ENCODE measurements at places on chromosomes 4 and X.

DNA sequence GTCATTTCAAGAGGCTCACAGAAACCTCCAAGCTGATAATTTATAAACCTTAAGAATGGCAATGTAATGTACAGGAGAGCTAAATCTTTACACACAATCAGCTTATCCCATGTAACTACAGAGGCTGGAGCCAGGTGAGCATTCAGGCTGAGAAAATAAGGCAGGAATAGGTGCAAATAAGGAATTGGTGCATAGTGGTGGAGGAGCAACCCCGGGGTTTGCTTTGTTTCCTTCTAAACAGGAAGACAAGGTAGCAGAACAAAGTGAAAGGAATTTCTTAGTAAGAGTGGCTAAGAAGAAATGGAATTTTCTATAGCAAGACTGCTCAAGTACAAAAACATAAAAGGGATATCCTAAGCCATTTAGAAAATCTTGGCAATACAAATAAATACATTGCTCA lies 82.4 kb downstream of the NR3C2 start:
- no peak for DNase-seq

GRCh38 chr4:170599894-170600293 lies 510.1 kb upstream of the AADAT start:
- no peak for DNase-seq

- no peak for DNase-seq
These were observed 2.5 kb downstream of the ADAMTS3 start for GRCh38 chr4:72566464-72566972.

- DNase-seq = no peak
These were observed 44.2 kb downstream of the JADE1 start for GRCh38 chr4:128853741-128854140.

GRCh38 chr4:99144587-99144986 lies 490 bp upstream of the ADH4 start:
- DNase-seq = no peak

DNA sequence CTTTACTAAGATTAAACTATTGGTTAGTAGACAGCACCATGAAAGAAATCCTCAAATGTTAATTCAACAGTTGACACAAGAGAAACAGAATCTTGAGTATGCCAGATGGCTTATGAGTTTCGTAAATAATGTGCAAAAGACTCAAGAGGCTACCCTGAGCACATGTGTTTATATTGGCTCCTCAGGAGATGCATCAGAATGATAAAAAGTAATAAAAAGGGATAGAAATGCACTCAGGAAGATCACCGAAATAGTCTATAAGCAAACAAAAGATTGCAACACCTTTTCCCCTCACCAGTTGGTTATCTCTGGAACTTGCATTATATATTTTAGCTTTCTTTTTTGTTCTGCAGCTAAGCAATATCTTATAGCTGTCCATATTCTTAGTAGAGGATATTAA lies 84.4 kb downstream of the SCFD2 start:
- DNase-seq = no peak

DNA sequence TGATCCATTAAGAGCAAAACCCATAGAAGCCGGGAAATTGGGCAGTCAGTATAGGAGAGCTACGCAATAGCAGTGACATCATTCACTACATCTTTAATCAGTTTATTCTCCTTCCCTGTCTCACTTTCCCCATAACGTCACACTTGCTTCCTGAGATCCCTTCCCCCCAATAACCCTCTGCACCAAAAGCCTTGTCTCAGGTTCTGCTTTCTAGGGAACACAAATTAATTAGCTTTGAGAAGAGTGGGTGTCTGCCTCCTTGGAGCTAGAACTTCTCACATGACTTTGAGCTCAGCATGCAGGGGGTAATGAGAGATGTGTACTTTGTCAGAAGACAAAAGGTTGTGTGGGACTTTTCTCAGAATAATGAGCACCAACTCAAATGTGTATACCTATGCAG lies 128.3 kb upstream of the MAOA start:
- no peak for DNase-seq

DNA sequence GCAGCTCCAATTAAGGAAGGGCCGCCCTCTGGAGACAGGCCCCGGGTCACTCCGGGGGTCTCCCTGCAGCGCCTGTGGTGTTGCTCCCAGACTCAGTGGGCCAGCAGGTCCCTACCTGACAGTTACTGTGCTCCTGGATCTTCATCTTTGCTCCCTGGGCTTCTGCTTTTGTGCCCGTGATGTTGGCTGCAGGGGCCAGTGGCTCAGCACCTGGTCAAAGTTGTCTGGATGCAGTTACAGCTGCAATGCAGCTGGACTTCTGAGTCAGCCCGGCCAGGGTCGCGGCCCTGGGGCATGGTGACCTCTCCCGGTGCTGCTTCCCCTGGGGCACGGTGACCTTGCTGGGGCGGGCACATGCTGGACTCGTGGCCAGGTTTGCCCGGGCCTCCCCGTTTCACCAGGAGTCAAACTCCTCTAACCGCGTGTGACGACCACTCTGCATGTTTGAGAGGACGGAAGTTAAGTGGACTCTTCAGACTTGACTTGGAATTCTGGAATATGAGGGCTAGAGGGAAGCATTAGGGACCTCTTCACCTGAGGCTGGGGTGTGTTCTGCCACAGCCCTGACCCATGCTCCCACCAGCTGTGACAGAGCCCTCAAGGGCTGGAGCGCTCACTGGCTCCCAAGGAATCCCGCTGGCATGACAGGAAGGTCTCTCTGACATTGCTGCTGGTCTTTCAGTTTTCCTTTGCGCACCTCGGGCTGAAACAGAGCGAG lies 3.7 kb downstream of the CTAG2 start:
- no peak for DNase-seq

DNA sequence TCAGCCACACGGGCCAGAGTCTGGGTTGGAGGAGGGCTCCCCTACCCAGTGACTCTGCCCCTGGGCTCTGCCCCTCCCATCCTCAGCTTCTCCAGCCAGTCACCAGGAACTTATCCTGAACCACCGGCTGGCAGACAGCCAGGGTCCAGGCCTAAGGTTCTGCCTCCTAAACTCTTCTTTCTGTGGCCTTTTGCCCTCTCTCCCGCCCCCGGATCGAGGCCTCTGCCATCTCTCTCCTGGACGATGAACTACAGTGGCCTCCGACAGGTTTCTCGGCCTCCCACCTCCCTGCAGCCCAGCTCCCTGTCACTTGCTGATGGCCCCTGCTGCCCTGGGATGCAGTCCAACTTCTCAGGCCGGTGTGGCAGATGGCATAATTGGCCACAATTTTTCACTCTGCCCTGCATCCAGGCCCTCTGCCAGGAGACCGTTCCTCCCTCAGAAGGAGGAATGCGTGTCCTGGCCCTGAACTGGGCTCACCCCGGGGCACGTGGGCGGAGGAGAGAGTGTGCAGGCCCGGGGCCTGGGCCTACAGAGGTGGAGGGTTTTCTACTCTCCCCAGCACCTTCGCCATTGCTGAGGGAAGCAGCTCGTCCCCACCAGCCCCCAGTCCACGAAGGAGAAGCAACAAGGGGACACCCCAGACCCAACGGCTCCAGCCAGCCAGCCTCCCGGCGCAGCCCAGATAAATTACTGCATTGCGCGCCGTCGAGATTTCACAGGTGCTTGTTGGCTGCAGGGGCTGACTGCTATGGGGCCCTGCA lies 81.9 kb upstream of the LRPAP1 start:
- peak; percentile 17 for DNase-seq

DNA sequence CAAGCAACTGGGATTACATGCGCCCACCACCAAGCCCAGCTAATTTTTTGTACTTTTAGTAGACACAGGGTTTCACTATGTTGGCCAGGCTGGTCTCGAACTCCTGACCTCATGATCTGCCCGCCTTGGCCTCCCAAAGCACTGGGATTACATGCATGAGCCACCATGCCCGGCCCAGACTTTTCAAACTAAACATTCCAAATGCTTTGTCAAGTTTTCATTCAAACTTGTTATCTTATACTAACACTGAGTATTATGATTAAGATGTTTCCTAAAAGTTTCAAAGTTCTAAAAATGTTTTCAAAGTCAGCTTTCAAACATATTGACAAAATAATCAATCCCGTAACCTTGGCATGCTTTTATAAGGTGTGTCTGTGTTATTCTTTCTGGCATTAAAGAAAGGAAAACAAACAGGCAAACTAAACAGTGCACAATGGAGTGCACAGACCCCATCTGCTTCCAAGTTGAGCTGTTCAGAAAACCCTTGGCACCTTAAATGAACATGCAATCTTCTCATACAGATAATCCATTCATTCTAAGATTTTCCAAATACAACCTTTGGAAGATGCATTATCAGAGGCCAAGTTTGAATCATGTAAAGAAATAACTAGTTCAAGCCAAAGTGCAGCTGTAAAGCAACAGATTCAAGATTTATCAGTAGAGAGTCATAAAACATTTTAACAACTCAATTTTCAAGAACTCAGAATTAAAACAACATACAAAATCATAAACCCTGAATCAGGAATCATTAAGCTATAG lies 49.1 kb downstream of the ABCG2 start:
- no peak for DNase-seq

DNA sequence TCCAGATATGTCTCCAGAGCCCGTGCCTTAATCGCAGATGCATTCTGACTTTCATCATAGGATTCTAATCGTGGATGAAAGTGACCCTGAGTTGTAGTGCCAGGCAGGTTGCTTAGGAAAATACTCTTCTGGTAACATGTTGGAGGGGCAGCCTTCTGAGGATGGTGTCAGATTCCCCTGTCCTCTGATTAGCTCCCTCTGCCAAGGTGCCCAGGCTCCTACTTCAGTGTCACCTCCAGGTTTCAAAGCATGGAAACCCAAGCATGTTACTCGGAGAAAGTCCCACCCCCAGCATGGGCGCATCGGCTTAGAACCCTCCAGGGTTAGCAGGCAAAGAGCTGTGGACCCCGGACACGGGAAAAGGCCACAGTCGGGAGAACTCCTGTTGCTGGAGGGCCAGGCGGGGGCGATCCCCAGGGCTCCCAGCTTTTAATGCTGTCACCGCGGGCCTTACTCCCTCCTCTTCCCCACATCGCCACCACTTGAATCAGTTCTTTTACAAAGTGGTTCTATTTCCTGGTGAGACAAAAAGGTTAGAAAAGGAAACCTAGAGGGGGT lies 44.5 kb downstream of the TRIM2 start:
- peak; percentile 56 for DNase-seq

GRCh38 chrX:12946406-12946805 lies 28.5 kb upstream of the TMSB4X start:
- DNase-seq = no peak

- DNase-seq = no peak
These were observed 2162.1 kb upstream of the TENM3 start for GRCh38 chr4:180081072-180081471.

- no peak for DNase-seq
These were observed 4.6 kb downstream of the RASL11B start for GRCh38 chr4:52866734-52867133.

GRCh38 chrX:103635436-103635835 lies 6.7 kb downstream of the TCEAL1 start:
- DNase-seq = no peak

- DNase-seq = no peak
These were observed 68.7 kb upstream of the WWC2 start for GRCh38 chr4:183030309-183030708.

DNA sequence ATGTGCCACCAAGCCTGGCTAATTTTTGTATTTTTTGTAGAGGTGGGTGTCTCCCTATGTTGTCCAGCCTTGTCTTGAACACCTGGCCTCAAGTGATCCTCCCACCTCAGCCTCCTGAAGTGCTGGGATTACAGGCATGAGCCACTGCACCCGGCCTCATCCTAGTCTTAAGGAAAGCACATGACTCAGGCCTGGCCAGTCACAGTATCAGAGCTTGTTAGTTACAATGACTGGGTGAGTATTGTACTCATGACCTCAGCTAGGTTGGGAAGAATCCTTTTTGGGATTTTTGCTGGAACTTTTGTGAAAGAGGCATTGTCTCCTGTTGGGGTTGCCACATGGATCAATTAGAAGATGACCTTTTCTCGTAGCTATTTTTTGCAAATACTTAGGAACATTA lies 292.8 kb downstream of the RAPGEF2 start:
- DNase-seq = no peak

- no peak for DNase-seq
These were observed 107.8 kb downstream of the CCNG2 start for GRCh38 chr4:77264826-77265225.

DNA sequence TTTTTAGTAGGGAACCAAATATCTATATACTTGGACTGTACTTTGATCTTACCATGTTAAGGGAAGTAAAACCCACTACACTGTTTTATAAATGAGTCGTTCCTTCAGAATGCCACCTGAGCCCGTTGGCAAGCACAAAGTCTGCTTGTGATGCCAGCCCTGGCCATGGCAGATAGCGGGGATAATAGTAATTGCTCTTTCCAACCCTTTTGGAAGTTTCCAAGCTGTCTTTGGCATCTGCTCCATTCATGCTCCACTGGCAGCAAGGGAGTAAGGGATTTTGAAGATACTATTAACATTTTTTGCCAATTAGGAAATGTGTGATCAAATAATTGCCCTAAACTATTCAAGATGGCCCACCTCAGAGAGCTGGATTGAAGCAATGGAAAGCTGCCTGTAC lies 689.2 kb upstream of the SLIT2 start:
- no peak for DNase-seq

- no peak for DNase-seq
These were observed 52.1 kb upstream of the PCDH10 start for GRCh38 chr4:133096972-133097371.

DNA sequence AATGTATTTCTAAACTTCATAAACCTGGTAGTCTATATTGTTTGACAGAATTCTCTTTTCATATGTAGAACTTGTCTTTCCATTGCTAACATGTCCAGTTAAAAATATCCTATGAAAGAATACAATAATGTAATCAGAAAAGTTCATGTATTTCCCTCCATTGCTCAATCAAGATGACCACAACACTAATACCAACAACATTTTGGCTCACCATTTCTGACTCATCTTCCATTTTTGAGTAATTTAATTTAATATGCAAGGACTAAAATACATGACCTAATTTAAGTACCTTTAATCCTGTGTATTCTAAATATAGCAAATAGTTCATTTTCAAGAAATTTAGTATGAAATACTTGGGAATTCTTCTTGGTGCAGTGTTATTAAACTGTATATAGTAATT lies 239.5 kb upstream of the GPC4 start:
- DNase-seq = no peak

DNA sequence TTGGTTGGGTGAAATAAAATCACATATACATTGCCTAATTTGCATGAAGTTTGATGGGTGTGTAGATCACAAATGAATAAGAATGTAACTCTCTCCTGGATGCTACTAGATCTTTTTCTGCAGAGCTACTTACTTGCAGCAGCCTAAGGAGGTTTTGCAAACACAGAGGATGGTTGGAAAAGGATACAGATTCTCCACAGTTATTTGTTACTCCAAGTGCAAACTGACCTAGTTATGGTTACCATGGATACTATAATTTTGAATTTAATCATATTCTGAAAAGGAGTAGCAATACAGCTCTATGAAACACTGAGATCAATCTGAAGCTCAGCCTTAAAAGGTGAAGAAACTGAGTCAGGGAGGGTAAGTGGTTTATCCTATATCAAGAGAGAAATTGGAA lies 9.1 kb upstream of the ARHGEF38 start:
- DNase-seq = no peak

GRCh38 chrX:52990848-52991247 lies 32.5 kb upstream of the FAM156A start:
- no peak for DNase-seq

- DNase-seq = no peak
These were observed 283.2 kb upstream of the CPEB2 start for GRCh38 chr4:14719053-14719452.
